Activated naive CD4-positive, alpha-beta T cell treated with anti-CD3 and anti-CD28 coated beads for 36 hours (primary cell): ENCODE measurements at places on chromosomes 13 and 19. TPM values are rescaled to one million over a fixed set of nuclear protein-coding genes. Genes with fewer than 3 reads are reported as not detected.

RFPL4AL1 gene
- not detected for total RNA-seq

C19orf12 gene
- 24.3 TPM for total RNA-seq

ZNF416 gene
- 1.5 TPM for total RNA-seq

PSG11 gene
- not detected for total RNA-seq

DMKN gene
- total RNA-seq, result 0.86 TPM

PDE4C gene
- not detected for total RNA-seq

NLRP7 gene
- total RNA-seq, result not detected

CEACAM6 gene
- not detected for total RNA-seq

- no peak for DNase-seq
- no peak overlapping the region for H3K4me3 ChIP-seq
- H3K4me1 ChIP-seq, result no peaks in the 10 kb centered on the region
- no peaks in the 10 kb centered on the region for H3K36me3 ChIP-seq
- peaks cover 6% of the 10 kb centered on the region for H3K27me3 ChIP-seq
Observed at GRCh38 chr13:78035500-78035899, 116.9 kb upstream of the EDNRB start.

DNA sequence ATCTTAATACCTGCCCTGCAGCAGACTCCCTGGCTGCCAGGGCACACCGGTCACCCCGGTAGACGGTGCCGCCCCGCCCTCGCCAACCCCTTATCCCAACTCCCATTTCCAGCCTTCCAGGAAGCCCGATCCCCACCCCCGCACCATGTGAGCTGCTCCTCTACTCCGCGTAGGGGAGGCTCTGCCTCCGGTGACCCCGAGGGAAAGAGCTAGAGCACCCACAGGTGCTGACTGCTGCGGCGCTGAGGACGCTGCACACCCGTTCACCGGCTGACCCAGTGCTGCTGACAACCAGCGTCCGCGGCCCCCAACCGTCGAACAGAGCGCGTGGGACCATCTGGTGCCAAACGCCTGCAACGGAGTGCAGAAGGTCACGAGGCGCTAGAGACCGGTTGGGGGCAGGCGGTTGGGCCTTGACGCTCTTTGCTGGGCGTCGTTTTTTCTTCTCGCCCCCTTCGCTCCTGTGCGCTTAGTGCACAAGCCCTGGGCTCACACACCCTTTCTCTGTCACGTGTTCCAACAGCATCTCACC, 59.6 kb upstream of the ZNF599 start:
- no peaks in the 10 kb centered on the region for H3K27me3 ChIP-seq
- H3K4me1 ChIP-seq, result peaks cover 5% of the 10 kb centered on the region
- no peak overlapping the region for H3K4me3 ChIP-seq
- DNase-seq, result no peak

- DNase-seq, result no peak
- peaks cover 19% of the 10 kb centered on the region for H3K36me3 ChIP-seq
- H3K4me3 ChIP-seq, result peak overlapping the region; percentile 79
- peaks cover 34% of the 10 kb centered on the region for H3K4me1 ChIP-seq
Observed at GRCh38 chr19:38830039-38830733, 1.4 kb downstream of the ECH1 start.

- no peaks in the 10 kb centered on the region for H3K36me3 ChIP-seq
- DNase-seq, result no peak
- no peak overlapping the region for H3K4me3 ChIP-seq
Observed at GRCh38 chr13:30665638-30666037, 47.9 kb downstream of the USPL1 start.

DNA sequence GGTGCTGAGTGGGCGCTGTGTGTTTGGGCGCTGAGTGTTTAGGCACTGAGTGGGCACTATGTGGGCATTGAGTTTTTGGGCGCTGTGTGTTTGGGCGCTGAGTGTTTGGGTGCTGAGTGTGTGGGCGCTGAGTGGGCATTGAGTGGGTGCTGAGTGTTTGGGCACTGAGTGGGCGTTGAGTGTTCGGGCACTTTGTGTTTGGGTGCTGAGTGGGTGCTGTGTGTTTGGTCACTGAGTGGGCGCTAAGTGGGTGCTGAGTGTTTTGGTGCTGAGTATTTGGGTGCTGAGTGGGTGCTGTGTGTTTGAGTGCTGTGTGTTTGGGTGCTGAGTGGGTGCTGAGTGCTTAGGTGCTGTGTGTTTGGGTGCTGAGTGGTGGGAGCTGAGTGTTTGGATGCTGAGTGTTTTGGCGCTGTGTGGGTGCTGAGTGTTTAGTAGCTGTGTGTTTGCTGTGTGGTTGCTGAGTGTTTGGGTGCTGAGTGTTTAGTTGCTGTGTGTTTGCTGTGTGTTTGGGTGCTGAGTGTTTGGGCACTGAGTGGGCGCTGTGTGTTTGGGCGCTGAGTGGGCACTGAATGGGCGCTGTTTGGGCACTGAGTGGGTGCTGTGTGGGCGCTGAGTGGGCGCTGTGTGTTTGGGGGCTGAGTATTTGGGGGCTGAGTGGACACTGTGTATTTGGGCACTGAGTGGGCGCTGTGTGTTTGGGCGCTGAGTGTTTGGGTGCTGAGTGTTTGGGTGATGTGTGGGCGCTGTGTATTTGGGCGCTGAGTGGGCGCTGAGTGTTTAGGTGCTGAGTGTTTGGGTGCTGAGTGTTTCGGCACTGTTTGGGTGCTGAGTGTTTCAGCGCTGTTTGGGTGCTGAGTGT, 47.2 kb upstream of the F7 start:
- H3K27me3 ChIP-seq, result no peaks in the 10 kb centered on the region
- H3K4me1 ChIP-seq, result no peaks in the 10 kb centered on the region
- DNase-seq, result no peak
- H3K4me3 ChIP-seq, result no peak overlapping the region
- H3K27ac ChIP-seq, result no peak overlapping the region
- no peaks in the 10 kb centered on the region for H3K36me3 ChIP-seq

DNA sequence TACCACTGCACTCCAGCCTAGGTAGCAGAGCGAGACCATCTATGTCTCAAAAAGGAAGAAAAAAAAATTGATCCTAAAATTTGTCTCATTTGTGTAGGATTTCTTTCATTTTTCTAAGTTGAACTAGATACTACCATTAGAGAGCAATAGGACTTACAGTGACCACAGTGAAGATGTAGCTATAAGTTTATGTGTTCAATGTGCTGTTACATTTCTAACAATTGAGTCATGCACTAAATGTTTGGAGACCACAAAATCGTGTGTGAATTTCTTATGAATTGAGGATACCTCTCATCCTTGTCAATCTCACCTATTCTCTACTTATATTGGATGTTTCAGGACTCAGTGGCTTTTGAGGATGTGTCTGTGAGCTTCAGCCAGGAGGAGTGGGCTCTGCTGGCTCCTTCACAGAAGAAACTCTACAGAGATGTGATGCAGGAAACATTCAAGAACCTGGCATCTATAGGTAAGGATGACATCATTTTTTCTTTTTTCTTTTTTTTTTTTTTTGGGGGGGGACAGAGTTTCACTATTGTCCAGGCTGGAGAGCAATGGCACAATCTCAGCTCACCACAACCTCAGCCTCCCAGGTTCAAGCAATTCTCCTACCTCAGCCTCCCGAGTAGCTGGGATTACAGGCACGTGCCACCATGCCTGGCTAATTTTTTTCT, 12.8 kb downstream of the ZNF791 start:
- no peak for DNase-seq
- peaks cover 12% of the 10 kb centered on the region for H3K4me1 ChIP-seq
- no peak overlapping the region for H3K27ac ChIP-seq

DNA sequence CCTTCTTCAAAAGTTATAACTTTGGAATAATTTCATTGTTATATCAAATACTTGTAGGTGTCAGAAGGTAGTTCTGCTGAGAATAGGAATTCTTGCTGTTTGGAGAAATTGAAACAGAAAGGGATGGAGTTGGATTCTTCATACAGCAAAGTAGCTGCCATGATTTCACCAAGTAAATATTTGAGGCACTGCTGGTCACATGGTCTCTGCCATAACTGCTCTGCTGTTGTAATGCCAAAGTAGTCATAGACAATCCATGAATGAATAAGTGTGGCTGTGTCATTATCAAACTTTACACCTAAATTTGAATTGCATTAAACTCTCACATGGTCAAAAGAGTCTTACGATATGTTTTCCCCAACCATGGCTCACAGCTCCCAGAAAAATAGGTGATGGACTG, 308.6 kb downstream of the GPC6 start:
- no peak overlapping the region for H3K27ac ChIP-seq
- H3K4me3 ChIP-seq, result no peak overlapping the region
- DNase-seq, result no peak
- H3K36me3 ChIP-seq, result no peaks in the 10 kb centered on the region

DNA sequence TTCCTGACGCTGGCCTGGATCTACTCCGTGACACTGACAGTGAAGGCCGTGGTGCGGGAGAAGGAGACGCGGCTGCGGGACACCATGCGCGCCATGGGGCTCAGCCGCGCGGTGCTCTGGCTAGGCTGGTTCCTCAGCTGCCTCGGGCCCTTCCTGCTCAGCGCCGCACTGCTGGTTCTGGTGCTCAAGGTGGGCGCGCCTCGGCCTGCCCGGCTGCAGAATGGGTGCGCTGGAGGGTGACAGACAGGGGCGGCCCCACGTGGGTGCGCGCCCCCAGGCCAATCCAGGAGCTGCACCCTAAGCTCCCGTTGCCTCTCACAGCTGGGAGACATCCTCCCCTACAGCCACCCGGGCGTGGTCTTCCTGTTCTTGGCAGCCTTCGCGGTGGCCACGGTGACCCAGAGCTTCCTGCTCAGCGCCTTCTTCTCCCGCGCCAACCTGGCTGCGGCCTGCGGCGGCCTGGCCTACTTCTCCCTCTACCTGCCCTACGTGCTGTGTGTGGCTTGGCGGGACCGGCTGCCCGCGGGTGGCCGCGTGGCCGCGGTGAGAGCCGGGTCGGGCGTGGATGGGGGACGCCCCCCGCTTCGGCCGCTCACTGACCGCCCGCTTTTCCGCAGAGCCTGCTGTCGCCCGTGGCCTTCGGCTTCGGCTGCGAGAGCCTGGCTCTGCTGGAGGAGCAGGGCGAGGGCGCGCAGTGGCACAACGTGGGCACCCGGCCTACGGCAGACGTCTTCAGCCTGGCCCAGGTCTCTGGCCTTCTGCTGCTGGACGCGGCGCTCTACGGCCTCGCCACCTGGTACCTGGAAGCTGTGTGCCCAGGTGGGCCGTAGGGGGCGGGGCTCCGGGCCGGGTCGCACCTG, 7.2 kb downstream of the ABCA7 start:
- H3K27ac ChIP-seq, result no peak overlapping the region
- no peak for DNase-seq
- no peak overlapping the region for H3K4me3 ChIP-seq
